ENCODE measurements at places on chromosomes 1 and 21. TPM values are rescaled to one million over a fixed set of nuclear protein-coding genes. Genes with fewer than 3 reads are reported as not detected.

DNA sequence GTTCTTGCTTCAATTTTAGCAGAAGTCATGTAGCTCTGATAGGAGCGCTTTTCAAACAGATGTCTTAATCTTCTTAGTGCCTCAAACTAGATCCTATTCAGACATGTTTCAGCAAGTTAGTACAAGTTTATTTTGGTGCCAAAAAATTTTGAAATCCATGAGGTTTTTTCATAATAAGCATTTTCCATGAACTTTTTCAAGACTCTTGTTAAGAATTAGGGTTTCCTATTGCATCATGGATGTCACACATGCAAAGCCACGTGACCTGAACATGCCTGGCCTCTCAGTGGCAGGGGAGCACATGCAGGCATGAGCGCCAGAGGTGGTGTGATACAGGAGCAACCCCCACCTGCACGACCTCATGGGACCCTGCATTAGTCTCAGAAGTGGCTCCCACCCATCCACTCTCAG is 67.6 kb downstream of the POFUT2 start:
- no peak for DNase-seq

DNA sequence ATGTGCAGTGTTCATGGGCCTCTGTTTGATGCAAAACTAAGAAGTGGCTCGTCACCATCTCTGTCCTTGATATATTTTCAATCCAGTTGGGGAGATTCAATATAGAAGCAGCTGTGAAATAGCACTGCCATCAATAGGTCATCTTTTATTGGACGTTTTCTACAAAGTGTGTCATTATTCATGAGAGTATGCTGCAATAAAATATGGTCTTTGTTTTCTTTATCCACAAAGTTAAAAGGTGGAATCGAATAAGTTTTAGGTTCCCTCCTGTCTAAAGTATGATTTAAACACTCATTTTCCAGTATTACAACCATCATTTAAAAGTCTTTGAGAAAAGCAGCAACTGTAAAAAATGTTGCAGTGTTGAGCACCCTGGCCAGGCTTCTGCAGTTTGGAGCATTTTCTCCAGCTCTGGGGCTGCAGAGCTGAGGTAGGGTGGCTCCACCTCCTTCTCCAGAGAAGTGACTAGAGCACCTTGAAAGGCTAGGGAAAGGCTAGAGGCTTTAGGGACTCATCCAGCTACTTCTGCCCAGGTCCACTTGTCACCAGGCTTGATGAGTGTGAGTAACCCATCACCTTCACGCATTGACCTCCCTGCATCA is 56.5 kb upstream of the DNAH14 start:
- no peak for DNase-seq

GRCh38 chr1:232090816-232091215 is 464.2 kb downstream of the DISC1 start:
- DNase-seq: no peak

- no peak for DNase-seq
These were observed 142.9 kb upstream of the WNT4 start for GRCh38 chr1:22285549-22286396.

DNA sequence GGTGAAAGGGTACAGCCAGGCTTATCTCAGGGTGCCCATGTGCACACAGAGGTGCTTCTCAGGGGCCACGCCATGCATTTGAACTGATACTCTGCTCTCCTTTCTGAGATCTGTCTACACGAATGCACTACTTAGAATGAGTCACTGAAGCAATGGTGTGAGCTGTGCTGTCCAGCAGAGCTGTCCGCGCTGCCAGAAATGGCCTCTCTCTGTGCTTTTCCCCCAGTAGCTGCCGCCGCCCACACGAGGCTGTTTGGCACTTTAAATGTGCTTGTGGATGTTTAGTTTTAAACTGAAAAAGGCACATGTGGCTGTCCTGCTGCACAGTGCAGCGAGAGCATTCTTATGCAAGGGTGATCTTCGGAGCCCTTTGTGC is 87.1 kb upstream of the COL6A1 start:
- DNase-seq: no peak

DNA sequence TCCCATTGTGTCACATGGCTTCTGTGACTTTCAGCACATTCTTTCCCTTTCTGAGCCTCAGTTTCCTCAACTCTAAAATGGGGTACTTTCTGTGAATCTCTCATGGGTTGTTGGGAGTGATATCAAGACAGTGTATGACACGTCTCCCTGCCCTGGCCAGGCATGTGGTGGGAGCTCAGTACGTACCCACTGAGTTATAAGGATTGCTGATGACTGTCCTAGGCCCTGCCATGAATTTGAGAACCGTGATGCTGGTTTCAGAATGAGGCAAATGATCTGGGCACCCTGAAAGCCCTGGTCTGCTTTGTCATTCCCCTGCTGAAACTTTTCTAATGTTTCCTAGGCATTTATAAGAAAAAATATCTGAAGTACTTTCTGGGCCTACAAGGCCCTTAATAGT is 3.6 kb downstream of the ZNF362 start:
- DNase-seq: no peak

GRCh38 chr1:58459911-58460310 is 86.6 kb downstream of the OMA1 start:
- DNase-seq: no peak

GRCh38 chr1:61842036-61842435 is 99.8 kb downstream of the PATJ start:
- no peak for DNase-seq

DNA sequence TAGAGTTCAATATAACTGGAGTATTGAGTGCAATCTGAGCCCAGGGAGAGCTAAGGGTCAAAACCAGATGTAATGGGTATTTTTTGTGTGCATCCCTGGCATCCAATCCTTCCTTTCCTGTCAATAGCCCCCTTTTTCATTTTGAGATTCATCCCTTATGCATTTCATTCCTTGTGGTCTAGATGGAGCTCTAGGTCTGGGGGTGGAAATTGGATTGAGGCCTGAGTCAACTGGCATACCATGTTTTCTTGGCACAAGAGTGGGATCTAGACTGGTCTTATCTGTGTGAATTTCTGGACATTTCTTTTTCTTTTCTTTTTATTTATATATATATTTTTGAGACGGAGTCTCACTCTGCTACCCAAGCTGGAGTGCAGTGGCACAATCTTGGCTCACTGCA is 67.3 kb upstream of the RAB3GAP2 start:
- no peak for DNase-seq

GRCh38 chr1:184770181-184770979 is 15.7 kb upstream of the EDEM3 start:
- DNase-seq: no peak

- DNase-seq: no peak
These were observed 49.2 kb upstream of the C1orf198 start for GRCh38 chr1:230917284-230918135.

The IFNLR1 gene
- total RNA-seq: 8.1 TPM

The ZBTB8B gene
- 0.09 TPM for total RNA-seq

The SAMSN1 gene
- not detected for total RNA-seq

The LYPD8 gene
- 1.4 TPM for total RNA-seq

The ZNF648 gene
- total RNA-seq: not detected

The HSD3B1 gene
- total RNA-seq: not detected

The AGT gene
- total RNA-seq: not detected

All from PC-9 (cell line).